ENCODE measurements at places on chromosomes 5 and 9.

DNA sequence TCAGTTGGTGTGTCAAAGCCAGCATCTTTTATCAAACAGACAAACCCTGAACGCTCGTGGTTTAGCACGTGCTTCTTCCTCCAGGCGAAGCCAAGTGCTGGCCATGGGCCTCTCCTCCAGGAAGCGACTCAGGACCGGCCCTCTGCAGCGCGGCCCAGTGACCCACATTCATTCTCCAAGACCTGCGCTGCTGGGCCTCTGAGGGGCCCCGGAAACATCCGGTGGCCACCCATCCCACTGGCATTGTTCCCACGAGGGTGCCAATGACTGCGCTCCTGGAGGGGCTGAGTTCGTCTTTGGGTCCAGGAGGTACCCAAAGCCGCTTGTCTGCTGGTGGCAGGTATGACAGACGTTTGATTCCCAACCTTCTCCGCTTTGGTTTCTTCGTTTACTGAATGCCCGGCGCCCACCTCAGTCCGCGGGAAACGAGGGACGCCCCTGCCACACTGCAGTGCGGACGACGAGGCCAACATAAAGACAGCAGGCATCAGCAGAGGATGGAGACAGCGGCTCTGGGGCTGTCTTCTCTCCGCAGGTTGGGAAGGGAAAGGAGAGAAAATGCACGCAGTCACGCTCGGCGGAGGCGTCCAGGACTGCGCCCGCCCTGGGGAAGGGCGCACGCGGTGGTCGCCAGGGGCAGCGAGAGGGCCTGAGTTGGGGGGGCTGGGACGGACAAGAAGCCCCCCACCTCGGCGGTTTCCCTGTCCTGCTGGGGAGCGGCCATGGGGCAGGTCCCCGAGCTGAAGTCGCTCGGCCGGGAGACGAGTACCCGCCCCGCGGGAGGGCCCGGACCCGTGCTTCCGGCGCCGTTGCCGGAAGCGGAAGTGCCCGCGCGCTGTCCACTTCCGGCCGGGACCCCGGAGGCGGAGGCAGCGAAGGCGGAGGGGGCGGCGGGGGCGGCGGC, at the start of gene EXOC3:
Gene EXOC3, plus strand, starts transcription at position 842 of the 904 bp plus-strand sequence. CDS start 3,030 bp downstream, outside the sequence.
- peak; percentile 35 for DNase-seq

- DNase-seq: no peak
Measured at GRCh38 chr5:90071656-90072055, 337.9 kb downstream of the CETN3 start.

DNA sequence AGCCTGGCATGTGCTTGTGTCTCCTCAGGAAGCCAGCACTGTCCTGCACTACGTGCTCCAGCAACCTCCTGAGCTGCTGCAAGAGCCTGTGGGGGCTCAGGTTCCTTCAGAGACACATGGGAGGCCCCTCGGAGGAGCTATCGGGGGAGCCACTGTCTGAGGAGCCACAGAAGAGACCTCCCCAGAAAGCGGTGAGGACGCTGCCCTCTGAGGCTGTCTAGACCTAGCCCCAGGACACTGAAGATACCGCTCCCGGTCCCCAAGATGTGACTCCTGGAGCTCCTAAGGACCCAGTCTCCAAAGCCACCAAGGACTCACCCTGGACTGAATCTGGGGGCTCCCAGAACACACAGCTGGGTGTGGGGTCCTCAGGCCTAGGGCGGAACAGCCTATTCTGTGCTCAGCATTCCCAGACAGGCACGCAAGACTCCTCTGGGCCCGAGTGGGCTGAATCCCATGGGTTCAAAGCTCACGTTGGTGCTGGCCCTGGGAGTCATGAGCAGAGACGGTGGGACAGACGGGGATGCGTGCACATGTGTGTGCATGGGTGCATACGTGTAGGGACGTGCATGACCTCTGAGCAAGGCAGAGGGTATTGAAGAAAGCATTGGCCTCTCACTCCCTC, 50.0 kb downstream of the HRH2 start:
- DNase-seq: no peak

DNA sequence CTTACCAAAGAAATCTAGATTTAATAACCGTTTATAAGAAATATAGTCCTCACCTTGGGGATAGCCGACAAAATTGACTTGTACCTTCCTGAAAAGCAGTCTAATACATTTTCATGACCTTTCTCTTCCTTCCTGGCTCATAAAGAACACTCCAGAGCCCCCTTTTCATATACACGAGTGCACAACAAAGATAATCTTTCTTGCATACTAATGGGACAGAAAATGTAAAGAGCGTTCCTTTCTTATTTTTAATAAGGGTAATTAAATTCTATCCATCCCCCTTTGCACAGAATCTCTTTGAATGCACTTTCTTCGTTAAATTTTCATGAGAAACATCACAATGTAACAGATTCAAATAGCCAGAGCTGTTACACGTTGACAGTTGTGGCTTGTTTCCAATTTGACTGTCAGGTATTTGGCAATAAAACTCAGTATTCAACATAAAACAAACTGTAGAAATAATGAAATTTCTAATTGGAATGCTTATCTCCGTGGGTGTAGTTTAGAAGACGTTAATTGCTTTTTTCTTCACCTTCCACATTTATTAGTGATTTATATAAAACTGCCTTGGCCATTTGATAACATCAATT, 732.3 kb upstream of the DMAC1 start:
- DNase-seq: no peak

- no peak for DNase-seq
Measured at GRCh38 chr5:178403956-178404600, 171.5 kb upstream of the PHYKPL start.

GRCh38 chr5:142902186-142902965, 132.2 kb downstream of the ARHGAP26 start:
- DNase-seq: no peak

GRCh38 chr5:134937526-134937925, 30.2 kb upstream of the CATSPER3 start:
- DNase-seq: no peak

- DNase-seq: no peak
Measured at GRCh38 chr9:2066312-2067273, 51.4 kb downstream of the SMARCA2 start.

DNA sequence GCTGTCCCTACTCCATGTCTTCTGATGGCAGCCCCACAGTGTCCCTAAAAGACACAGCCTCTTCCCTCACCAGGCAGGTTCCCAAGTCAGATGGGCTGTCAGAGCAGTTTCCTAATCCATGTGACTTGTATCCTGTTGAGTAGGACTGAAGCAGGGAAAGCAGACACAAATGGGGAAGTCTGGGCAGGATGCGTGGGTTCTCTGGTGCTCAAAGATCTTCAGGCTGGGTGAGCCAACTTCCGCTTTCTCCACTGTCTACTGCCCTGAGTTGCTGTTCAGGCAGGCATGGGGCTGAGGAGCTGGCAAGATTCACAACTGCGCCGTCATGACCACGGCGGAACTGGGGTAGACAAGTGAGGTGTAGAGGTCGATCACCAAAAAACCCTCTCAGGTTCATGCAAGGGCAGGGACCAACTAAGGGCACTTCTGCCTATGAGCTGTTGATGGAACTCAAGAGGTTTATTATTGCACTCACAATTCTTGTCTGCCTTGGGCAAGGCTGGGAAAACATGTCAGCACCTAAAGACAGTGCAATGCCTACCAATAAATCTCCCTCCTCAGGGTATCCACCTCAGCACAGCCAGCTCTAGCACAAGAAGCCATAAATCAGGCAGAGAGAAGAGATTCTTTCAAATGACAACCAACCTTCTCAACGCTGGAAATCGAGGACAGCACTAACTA, 83.4 kb downstream of the RAPGEF1 start:
- no peak for DNase-seq

DNA sequence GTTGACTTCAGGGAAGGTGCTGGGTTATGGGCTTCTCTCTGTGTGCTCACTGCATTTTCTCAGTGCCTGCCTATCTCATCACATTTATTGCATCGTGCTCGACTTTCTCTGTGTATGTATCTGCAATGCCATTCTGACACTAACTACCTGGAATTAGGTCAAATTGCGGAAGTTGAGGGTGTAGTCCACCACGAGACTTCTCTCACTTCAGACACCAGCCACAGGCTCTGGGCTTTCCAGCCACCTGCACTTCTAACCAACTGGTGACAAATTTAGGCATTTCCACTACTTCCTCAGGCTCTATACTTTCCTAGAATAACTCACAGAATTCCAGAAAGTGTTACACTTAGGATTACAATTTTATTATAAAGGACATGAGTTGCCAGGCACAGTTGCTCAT, 188.6 kb upstream of the ZNF608 start:
- no peak for DNase-seq

DNA sequence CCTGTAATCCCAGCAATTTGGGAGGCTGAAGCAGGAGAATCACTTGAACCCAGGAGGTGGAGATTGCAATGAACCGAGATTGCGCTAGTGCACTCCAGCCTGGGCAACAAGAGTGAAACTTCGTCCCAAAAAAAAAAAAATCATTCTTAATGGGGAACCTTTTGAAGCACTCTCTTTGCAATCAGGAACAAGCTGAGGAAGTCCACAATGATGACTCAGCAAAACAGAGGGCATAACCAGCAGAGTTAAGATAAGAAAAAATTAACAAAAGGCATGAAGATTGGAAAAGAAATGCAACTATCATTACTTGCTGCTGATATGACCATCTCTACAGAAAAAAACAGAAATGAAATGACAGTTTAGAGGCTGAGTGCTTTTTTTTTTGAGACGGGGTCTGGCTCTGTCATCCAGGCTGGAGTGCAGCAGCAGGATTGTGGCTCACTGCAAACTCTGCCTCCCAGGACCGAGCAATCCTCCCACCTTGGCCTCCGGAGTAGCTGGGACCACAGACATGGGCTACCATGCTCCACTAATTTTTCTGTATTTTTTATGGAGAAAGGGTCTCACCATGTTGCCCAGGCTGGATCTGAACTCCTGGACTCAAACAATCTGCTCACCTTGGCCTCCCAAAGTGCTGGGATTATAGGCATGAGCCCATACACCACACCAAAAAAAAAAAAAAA, 88.0 kb downstream of the FNBP1 start:
- no peak for DNase-seq

DNA sequence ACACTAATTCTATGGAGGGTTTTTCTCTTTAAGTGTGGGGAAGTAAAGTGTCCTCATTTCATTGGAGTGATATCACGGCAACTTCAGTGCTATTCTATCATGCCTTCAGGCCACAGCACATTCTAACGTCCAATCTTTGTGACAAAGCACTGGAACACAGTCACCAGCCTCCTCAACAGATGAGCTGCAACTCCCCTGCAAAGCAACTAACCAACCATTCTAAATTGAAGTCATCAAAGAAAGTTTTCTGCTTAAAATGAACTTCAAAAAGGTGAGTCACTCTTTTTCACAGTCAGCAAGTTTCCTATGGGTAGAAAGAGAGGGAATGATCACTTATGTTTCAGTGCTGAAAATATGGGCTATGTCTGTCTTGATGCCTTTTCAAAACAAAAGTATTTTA, 190.8 kb downstream of the ELAVL2 start:
- DNase-seq: no peak

GRCh38 chr5:144276034-144276822, 105.6 kb downstream of the KCTD16 start:
- DNase-seq: no peak

- no peak for DNase-seq
Measured at GRCh38 chr9:75389101-75389500, 300.8 kb downstream of the OSTF1 start.

DNA sequence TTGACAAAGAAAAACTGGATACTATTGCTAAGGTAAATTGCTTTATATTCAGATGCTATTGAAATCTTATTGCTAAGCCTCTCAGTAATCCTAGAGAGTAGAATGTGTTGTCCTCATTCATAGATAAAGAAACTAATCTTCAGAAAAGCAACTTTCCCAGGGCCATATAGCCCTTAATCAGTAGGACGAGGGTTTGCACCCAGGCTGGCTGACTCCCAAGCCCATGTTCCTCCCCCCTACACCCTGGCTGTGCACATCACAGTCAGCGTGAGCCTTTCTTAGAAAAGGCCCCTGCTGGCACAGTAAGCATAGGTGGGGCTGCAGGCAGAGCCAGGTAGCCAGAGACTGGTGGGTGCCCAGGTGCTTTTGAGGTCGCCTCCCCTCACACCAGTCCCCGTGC, 15.8 kb upstream of the GLIPR2 start:
- no peak for DNase-seq

GRCh38 chr9:81776390-81776789, 87.0 kb upstream of the TLE1 start:
- no peak for DNase-seq

DNA sequence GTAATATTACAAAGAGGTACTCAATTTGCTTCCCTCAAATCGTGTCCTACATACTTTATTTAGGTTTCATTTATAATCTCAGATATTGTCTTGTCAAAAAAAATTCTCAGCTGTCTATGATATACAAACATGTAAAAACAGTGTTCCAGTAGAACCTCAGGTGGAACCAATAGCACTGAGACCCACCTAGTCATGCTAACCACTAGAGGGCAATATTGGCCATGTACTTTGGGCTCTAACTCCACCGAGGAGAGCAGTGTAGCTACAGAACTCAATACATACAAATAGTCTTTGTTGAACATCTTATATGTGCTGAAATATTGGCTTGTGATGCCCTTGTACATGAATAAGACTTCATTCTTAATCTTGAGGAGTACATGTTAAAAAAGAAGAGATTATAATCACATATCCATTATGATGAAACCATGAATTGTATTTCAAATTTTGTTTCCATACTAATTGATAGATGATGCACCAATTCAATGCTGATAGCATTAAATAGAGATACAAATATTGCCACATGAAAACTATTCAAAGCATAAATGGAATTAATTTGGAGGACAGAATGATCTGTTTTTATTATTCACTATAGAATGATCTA, 71.2 kb upstream of the CNTLN start:
- peak; percentile 4 for DNase-seq

DNA sequence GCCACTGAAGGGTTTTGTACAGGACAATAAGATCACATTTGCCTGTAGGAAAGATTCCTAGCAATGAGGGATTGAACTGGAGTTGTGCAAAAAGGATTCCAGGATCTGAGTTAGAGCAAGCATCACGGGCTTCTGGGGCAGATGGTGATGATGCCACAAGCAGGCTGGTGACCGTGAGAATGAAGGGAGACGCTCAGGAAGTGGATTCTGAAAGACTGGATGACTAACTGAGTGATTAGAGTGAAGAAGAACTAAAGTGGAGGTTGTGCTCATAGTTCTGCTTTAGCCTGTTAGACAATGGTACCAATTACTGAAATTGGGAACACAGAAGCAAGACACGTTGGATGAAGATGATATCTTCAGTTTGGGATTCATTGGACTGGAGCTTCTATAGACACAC, 168.2 kb downstream of the CD180 start:
- DNase-seq: no peak

DNA sequence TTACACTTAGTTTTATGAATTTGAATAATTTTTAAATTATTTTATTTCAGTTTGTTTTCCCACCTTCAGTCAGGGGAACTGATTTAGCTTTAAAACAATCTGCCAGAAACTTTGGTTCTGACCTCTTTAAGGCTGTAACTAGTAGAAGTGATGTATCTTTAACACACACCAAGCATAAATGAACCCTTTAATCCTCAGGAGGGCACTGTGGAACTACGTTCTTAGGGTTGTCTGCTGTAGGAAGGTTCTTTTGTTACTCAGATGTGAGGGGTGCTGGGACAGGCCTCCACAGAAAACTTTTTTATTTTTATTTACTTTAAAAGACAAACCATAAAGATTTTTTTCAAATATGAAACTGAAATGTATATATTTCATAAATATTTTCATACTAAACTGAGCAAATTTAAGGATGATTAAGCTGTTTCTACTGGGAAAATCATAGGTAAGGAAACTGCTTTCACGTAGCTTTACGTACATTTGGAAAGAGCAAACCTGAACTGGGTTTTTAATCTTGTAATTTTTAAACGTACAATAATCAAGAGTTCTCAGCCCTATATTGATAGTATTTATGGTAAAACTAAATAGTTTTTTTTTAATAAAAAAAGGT, 5.3 kb downstream of the KLF4 start:
- no peak for DNase-seq

Measured in forelimb muscle (tissue), 1 donor.